ENCODE measurements at places on chromosomes 3 and 15.

GRCh38 chr3:147328711-147329110, 77.6 kb downstream of the ZIC4 start:
- no peak for DNase-seq

- DNase-seq: no peak
These were observed 163.2 kb downstream of the MINAR1 start for GRCh38 chr15:79595306-79595705.

- no peak for DNase-seq
These were observed 417.0 kb upstream of the AGTR1 start for GRCh38 chr3:148280623-148281242.

- no peak for DNase-seq
These were observed 135.4 kb downstream of the KLF13 start for GRCh38 chr15:31461911-31462480.

- no peak for DNase-seq
These were observed 903.2 kb downstream of the MCTP2 start for GRCh38 chr15:95134431-95135110.
